Non-pigmented ciliary epithelial cell (primary cell): ENCODE measurements at places on chromosomes 12 and 14.

- no peak for DNase-seq
Observed at GRCh38 chr12:47085815-47086252, 6.1 kb upstream of the AMIGO2 start.

DNA sequence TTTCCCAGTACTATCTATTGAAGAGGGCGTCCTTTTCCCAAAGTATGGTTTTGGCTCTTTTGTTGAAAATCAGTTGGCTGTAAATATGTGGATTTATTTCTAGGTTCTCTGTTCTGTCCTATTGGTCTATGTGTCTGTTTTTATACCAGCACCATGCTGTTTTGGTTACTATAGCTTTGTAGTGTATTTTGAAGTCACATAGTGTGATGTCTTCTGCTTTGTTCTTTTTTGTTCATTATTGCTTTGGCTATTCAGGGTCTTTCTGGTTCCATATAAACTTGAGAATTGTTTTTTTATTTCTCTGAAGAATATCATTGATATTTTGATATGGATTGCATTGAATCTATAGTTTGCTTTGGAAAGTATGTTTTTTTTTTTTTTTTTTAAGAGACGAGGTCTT, 67.4 kb downstream of the ERC1 start:
- no peak for DNase-seq

DNA sequence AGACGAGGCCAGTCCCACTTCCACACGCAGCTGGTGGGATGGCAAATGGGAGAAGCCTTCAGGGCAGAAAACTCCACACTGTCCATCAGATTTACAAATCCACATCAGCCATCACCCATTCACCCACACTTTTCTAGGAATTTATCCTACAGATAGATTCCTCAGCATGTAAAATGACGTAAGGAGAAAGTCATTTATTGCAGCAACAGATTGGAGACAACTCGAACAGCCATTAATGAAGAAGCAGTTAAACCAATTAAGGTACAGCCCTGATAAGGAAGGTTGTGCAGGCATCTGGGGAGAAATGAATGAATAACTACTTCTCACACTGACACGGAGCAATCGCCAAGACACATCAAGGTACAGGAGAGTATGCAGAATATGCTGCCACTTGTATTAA, 26.2 kb downstream of the PRKAB1 start:
- DNase-seq: no peak

GRCh38 chr12:45464699-45465098, 248.8 kb downstream of the ANO6 start:
- no peak for DNase-seq

GRCh38 chr14:61322011-61322798, 826 bp downstream of the PRKCH start:
- DNase-seq: no peak

- DNase-seq: no peak
Observed at GRCh38 chr12:44525806-44526654, 350.1 kb downstream of the NELL2 start.

DNA sequence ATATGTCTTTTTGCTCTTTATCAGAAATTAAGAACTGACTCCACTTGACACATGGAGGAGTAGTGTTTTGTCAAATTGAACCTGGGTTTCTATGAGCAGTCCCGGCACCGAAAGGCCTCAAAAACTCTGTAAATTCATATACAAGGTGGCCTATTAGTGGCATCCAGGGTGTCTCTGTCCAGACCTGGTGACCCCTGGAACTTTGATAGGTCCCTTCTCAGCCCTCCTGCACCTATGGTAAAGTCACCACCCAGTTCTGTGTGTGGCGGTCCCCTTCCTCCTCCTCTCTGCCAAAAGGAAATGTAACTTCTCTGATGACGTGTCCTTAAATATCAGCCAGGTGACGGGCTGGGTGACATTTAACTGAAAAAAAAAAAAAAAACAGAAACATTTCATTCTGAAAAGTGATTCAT, 204.0 kb upstream of the FOXN3 start:
- DNase-seq: no peak

DNA sequence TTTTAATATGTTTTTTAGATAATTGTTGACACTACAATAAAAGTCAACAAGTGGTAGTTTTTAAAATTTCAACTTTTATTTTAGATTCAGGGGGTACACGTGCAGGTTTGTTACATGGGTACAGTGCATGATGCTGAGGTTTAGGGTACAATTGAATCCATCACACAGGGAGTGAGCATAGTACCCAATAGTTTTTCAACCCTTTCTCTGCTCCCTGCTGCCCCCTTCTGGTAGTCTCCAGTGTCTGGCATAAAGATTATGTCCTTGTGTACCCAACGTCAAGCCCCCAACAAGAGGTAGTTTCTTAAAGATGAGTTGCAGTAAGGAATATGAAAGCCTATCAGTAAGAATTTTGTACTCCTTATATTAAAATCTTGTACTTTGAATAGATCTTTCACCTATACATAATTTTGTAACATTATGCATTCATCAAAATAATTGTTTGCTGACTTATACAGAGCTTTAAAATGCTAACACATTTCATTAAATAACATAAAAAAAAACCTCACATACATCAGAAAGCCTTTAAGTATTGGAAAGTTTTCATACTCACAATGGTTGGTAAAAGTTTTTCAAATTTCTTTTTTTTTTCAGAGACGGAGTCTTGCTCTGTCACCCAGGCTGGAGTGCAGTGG, 5.4 kb upstream of the RALGAPA1 start:
- no peak for DNase-seq

DNA sequence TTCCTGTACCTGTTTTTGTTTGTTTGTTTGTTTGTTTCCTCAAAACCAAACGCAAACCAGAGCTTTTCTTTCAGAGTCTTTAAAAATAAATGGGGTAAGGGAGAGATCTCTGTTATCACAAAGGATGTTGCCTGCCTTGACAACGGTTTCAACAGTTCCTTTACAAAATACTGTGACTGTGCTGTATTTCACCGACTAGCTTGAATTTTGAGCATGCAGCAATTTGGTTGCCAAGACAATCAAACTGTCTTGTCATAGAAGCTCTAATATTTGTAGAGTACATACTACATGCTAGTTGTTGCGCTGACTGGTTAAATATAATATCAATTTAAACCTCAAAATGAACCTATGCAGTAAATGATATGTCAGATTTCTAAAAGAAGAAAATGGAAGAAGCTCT, 22.4 kb upstream of the TCP11L2 start:
- DNase-seq: no peak

- DNase-seq: no peak
Observed at GRCh38 chr12:62264706-62265105, 4.5 kb downstream of the USP15 start.

DNA sequence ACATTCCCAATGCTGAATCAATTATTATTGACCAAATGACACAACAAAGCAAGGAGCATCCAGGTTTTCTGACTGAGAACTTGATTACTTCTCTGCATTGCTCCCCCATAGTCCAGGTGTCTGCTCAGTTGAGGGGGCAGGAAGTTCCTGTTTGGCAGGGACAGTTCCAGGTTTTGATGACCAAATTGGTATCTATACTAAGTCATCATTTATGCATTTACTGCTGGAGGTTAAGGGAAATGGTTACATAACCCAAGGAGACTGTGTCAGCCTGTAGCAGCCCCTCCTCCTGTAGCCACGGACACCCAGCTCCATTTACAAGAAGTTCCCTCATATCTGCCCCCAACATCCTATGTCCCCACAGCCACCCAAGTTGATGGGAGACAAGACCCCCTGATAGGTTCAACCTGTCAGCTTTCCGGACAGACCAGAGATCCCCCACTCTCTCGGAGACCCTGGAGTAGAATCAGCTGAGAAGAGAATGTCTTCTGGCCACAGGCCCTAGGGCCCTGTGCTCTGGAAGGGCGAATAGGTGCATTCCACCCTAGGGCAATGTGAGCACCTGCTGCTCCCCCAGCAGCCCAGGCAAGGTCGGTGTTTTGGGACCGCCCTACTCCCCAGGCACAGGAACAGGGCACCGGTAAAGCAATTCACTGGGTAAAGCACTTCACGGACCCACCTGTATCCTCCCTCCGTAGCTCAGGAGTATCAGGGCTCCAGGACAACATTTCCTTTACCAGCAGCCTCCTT, 23.6 kb downstream of the IRF2BPL start:
- no peak for DNase-seq

DNA sequence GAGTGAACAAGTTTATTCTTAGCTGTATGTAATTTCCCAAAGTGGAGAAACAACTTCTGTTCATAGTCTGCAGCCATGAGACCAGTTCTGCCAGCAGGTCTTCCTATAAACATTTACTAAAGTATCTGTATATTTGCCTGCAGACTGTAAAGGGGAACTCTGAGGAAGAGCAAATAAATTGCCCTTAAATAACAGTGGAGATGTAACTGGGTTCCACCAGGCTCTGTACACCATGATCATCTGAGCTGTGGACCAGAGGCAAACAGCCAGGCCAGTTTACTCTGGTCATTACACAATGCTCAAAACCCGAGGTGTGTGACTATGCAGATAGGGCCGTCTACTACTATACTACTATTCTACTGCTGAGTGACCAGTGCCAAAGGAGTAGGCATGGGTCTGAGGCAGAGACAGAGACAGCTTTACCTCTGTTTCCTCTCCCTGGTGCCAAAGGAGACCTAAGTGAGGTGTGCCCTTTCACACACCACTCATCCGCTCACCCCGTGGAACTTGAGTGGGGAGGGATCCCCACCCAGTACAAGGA, 21.1 kb upstream of the CERS5 start:
- no peak for DNase-seq

DNA sequence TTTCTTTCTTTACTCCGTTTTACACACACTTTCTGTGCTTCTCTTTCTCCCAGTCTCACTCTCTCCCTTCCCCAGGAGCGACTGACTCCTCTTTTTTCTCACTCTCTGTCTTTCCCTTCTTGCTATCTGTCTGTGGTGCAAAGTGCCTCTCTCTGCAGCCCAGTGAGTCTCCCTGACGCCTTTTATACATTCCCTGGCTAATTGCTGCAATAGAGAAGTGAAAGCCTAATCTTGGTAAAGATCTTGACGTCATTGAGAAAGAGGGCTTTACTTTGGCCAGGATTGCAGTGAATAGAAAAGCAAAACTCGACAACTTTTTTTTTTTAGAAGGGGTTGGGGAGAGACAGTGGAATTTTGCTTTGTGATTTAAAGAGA, 706 bp upstream of the DIO2 start:
- DNase-seq: no peak

GRCh38 chr12:19846574-19846973, 407.3 kb downstream of the AEBP2 start:
- DNase-seq: peak; percentile 58

- no peak for DNase-seq
Observed at GRCh38 chr12:77814386-77814785, 16.3 kb upstream of the NAV3 start.

- no peak for DNase-seq
Observed at GRCh38 chr14:34465069-34465859, 3.2 kb upstream of the SPTSSA start.

- DNase-seq: peak; percentile 27
Observed at GRCh38 chr14:39988939-39989338, 556.7 kb upstream of the FBXO33 start.

- no peak for DNase-seq
Observed at GRCh38 chr12:11672256-11673191, 23.1 kb downstream of the ETV6 start.

DNA sequence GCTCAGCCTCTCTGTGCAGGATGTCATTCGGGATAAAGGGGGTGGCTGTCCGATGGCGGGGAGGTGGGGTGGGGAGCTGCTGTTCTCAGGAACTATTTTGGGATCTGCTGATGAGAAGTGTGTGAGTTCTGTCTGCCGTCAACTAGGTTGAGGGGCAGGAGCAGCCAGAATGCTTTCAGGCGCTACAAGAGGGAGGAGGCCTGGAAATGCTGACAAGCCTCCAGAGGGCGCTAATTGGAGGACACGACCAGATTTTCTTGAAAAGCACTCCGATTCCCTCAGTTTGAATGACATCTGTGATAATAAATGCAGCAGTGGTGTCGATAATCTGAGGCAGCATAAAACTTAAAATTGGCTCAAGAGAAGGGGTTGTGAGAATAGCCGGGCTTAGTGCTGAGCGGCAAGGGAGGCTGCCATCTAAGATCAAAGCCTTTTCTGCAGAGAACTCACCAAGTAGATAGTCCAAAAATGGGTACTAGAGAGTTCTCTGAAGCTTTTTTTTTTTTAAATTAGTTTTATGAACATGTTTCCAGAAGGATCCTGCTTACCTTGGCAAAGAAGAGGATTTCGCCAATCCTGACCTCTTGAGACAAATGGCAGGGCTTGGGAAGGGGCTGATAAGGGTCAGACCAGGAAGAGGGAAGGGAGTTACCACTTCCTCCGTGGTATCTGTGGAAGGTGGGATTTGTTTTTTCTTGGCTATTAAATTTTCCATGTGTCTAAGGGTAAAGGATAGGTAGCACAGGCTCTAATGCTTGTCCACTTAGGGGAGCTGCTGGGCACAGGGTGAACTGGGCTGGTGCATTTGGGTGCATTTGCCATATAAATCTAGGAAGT, 94.4 kb downstream of the CRACR2A start:
- no peak for DNase-seq

GRCh38 chr14:33307691-33308251, 369.1 kb downstream of the NPAS3 start:
- DNase-seq: peak; percentile 45

DNA sequence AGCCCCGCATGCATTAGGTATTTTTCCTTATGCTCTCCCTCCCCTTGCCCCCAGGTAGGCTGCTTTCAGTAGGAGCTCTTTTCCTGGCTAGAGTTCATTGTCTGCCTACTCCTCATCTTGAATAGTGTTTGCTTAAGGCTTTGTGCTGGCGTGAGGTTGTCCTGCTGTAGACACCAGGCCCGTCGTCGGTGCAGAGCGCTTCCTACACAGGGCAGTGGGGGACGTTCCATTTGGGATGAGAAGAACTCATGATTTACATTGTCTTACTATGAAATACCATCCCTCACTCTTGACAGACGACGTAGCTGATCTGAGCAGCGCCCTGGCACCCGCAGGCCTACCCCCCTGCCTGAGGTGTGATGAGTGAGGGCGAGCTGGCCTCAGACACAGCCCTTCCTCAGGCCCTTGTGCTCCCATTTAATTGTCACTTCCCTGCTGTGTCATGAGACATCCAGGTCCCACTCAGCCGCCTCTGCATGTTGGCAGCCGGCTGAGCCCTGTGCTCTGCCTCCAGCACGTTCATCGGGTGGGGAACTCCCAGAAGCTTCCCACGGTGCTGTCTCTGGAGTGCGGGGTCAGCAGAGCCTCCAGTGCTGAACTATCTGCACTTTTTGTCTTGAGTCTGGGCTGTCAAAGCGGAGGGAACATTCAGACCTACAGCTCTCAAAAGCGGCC, 76.0 kb downstream of the WDR20 start:
- no peak for DNase-seq

DNA sequence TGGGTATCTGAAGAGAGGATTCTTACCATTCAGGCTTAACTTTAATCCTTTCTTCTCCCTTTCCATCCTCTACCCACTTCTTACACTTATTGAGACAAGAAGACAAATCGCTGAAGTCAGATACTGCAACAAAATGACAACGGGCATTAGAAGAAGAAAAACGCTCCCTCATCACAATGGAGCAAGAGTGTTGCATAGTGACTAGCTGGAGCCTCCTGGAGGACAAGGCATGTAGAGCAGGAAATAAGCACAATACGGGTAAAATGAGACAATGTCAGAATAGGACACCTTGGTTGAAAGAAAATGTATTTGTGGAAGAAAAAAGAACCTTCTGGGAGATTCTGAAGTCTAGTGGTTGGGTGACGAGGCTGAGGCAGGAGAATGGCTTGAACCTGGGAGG, 501.0 kb downstream of the RERGL start:
- no peak for DNase-seq

- no peak for DNase-seq
Observed at GRCh38 chr14:31926652-31927347, 150.3 kb upstream of the ARHGAP5 start.

GRCh38 chr12:88994537-88994936, 357.8 kb downstream of the DUSP6 start:
- DNase-seq: no peak
